ENCODE measurements at places on chromosomes 11 and 22.

DNA sequence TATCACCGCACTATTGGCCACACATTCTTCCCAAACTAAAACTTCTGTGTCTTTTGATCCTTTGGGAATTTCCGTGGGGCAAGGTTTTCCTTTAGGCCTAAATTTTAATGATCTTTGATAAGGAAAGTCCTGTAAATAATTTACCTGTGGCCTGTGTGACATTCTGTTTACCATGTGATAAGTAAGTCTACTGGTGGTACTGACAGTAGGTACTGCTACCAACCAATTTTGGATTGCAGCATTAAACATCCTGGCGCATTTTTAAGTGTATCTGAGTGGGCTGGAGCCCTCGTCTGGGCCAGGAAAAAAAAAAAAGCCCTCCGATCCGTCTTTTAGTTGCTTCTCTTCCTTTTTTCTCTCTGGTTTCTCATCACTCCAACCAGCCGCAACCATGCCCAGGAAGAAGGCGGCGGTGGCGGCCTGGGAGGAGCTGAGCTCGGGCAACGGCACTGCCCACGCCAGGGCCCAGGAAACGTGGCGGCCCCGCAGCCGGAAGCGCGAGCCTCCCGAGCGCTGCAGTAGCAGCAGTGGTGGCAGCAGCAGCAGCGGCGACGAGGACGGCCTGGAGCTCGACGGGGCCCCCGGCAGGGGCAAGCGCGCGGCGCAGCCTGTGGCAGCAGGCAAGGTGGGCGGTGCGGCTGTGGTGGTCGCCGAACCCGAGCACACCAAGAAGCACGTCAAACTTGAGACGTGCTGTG is 33.6 kb downstream of the ASRGL1 start:
- DNase-seq, result no peak

DNA sequence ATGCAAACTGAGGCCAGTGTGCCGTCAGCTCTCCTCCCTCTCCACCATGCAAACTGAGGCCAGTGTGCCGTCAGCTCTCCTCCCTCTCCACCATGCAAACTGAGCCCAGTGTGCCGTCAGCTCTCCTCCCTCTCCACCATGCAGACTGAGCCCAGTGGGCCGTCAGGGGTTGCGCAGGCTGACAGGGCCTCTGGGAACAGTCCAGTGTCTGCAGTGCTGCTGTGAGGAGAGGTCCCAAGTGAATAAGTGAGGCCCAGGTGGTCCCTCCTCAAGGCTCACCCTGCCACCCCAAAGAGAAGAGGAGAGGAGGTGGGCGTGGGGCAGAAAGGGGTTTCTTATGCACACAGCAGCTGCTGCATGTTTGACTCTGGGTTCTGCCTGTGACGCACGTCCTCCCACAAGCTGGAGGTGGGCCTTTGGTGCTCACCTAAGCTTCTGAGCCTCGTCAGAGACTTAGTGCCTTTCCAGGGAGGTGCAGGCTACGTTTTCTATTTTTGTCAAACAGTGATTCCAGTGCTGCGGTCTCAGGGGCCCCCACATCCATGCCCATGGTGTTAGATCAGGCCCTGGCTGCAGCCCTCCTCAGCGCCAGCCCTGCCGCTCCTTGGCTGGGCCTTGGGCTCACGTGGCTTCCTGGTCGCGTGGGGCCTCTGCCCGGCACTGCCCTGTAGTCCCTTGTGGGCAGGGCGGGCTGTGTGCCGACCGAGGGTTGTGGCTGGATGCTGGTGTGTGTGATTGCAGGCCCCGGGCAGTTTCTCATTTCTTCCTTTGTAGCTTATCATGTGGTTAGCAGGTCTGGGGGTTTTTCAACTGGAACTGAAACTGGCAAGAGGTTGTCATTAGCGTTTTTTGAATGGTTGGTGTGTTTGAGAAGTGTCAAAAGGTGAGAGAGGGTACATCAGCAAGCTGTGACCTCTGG is 7.1 kb downstream of the TPCN2 start:
- no peak for DNase-seq

DNA sequence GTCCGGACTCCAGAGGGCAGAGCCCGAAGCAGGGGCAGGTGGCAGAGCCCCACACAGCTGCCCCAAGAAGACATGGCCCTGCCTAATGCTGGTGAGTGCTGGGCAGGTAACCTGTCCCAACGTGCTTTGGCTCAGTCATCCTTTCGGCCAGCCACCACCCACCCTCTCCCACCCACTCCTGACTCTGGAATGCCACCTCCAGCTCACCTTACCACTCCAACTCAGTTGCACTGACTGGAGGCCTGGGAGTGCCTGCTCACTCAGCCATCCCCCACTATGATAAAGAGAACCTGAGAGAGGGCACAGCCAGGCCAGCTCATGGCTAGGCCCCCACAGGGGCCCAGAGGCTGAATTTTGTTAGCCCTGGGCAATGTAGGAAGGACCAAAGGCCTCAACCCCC is 53.8 kb upstream of the MPEG1 start:
- no peak for DNase-seq

GRCh38 chr11:7577291-7578190 is 63.7 kb downstream of the PPFIBP2 start:
- DNase-seq, result no peak

DNA sequence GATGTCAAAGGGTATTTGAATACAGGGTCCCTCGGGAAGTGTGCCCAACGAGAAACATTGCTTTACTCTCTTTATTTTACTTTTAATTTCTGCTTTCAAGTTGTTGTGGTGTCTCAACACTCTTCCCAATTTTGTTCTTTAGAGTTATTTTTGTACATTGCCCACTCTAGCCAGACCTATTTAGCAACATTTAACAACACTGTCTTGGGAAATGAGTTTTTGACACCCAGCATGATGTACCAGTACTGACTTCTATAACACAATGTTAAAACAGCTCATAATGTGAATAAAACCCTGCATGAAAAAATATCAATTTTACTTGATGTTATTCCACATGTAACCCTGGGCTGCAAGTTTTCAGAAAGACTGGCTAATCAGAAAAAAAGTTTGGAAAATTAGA is 350.2 kb upstream of the PITPNB start:
- DNase-seq, result no peak

DNA sequence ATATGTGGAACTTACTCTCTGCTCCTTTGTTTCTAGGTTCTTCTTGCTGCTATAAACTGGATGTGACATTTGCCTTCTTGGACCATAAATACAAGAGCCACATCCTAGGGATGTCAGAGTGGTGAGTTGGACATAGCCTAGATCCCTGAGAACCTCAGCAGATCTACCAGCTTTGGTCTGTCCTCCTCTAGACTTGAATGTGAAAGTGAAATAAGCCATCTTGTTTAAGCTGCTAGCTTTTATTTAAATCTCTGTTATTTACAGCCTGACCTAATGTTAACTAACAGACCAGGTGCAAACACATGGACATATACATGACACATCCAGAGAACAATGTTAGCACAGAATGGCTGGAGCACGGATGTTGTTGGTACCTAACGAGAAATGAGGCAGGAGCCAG is 36.0 kb downstream of the SLN start:
- DNase-seq, result no peak

DNA sequence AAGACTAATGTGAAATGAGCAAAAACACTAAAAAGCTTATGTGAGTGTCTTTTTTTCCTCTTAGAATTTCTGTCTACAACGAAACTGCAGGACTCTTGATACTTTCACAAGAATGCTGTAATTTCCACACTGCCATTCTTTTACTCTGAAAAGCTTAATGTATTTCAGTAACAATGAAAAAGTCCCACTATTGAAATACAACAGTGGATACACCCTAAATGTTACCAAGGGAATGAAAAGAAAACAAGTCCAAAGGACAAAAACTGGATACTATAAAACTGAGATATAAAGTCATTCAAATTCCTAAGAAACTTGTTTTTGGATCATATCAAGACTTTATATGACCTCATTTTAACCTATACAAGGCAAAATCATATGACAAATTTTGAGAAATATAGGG is 77.4 kb downstream of the SOX6 start:
- DNase-seq, result no peak

- no peak for DNase-seq
These were observed 40.6 kb downstream of the TRMU start for GRCh38 chr22:46376111-46376510.

- DNase-seq, result no peak
These were observed 74.5 kb upstream of the ARFGAP3 start for GRCh38 chr22:42931421-42932196.

DNA sequence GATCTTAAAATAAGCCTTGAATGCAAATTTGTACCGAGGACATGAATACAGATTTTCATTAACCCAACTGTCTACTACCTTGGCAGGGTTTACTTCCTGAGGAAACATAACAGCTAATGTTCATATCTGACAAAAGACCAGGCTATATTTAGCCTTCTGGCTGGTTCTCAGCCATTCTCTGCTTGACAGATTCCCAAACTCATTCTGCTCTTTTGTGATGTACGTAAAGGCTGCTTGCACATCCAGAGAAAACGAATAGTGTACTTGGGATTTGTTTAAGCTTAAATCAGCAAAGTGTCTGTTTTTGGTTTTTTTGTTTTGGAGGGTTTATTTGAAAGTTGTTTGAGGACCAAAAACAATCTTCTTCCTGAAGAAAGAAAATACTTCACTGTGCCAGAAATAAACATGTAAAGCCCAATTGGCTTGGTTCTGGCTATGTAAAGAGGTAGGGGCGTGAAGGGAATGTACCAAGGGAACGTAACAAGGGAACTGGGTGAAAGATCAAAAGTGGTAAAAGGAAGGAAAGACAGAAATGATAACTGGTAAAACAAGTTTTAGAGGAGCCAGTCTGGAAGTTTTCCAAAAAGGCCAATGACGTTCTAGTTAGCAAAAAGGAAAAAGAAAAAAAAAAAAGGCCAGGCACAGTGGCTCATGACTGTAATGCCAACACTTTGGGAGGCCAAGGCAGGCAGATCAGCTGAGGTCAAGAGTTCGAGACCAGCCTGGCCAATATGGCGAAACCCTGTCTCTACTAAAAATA is 21.4 kb upstream of the CRTAM start:
- no peak for DNase-seq

DNA sequence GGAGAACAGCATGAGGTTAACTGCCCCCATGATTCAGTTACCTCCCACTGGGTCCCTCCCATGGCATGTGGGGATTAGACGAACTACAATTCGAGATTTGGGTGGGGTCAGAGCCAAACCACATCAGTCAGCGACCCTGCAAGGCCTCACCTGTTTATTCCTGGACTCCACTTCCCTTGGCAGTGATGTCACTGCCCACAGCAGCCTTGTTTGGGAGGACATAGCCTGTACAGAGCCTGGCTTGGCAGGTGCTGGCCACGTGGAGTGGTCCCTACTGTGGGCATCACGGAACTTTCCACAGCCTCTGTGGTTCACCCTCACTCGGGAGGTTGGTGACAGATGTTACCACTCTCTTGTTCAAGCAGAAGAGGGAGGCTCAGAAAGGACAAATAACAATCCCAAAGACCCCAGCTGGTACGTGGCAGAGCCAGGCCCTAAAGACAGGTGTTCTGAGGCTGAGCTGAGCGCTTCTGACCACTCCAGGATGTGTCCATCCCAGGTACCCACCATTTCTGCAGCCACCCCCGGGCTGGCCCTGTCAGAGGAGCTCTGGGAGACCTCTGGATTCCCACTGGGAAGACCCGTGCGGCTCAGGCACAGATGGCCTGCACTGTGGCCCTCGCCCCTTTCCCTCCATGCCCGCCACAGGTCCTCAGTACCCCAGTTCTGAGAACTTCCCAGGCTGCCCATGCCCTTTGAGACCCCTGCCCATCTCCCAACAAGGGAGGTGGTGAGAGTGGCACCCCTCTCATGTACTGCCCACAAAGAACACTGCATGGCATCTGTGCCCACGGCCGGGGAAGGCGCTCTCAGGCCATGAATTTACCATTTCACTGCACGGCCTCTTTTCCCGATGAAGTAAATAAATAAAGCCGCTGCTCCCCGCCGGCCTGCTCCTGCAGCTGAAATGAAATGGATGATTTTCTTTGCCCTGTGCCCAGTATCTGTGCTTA is 605.8 kb downstream of the TBC1D22A start:
- peak; percentile 20 for DNase-seq

DNA sequence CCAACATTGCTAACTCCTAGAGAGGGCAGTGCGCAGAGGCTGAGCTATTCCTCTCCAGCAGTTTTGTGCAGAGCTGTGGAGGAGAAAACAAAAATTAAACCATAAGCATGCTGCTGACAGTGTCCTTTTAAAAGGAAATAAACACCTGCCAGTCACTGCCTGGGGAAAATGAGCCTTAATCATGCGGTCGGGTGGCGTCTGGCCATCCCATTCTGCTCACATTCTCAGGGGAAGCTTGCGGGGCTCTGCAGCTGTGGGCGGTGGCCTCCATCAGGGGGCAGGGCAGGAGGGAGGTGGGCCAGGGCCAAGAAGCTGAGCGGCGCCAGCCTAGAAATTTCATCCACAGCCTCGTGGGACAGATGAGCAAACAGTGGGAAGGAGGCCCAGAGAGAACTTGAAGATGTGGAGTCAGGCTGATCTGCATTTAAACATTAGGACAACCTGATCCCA is 71.0 kb upstream of the TP53I11 start:
- DNase-seq, result no peak

DNA sequence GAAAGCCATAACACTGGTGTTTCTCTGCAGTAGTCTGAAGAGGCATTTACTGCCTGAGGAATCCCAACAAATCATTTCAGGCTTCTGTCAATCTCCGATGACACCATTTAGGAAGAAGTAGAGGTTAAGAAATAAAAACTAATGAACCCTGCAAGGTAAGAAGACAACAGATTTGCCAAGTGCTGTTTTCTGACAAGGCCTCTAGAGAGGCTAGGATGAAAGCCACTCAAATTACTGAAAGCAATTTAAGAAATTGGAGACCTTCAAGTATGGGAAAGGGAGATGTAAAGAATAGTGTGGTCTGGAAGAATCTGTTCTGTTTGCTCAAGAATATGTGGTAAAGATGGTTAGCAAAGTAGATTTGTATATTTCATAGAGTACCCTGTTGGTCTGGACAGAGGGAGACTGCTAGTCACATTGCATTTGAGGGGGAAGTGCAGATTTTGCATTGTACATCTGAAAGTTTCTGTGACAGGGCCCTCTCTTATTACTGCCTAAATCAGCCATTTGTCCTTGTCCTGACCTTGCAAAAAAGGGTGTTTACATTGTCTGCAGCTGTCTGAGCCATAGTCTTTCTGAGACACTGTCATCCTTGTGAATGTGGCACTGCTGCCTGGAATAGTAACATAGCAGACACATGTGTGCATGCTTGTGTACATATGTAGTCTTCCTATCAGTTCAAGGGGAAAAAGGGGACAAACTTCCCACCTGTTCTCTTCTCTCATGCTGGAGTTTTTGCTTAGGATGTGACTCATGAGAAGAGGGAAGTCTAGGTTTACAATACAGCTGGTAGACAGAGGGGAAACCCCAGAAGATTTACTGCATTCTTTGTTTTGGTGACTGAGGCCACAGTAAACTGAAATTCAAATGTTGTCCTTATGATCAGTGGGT is 640.2 kb upstream of the KIRREL3 start:
- DNase-seq, result no peak

GRCh38 chr11:120186774-120187591 is 23.8 kb upstream of the OAF start:
- DNase-seq, result peak; percentile 36

- no peak for DNase-seq
These were observed 106.6 kb downstream of the EMSY start for GRCh38 chr11:76551400-76551799.

- no peak for DNase-seq
These were observed 1.5 kb downstream of the CHEK1 start for GRCh38 chr11:125626288-125626950.
